ENCODE measurements at places on chromosomes 4 and X.

- DNase-seq = no peak
Measured at GRCh38 chrX:148867596-148867995, 367.2 kb downstream of the AFF2 start.

GRCh38 chr4:76339364-76339763, 32.8 kb downstream of the STBD1 start:
- no peak for DNase-seq

- no peak for DNase-seq
Measured at GRCh38 chrX:6748595-6748994, 213.7 kb upstream of the VCX3A start.

DNA sequence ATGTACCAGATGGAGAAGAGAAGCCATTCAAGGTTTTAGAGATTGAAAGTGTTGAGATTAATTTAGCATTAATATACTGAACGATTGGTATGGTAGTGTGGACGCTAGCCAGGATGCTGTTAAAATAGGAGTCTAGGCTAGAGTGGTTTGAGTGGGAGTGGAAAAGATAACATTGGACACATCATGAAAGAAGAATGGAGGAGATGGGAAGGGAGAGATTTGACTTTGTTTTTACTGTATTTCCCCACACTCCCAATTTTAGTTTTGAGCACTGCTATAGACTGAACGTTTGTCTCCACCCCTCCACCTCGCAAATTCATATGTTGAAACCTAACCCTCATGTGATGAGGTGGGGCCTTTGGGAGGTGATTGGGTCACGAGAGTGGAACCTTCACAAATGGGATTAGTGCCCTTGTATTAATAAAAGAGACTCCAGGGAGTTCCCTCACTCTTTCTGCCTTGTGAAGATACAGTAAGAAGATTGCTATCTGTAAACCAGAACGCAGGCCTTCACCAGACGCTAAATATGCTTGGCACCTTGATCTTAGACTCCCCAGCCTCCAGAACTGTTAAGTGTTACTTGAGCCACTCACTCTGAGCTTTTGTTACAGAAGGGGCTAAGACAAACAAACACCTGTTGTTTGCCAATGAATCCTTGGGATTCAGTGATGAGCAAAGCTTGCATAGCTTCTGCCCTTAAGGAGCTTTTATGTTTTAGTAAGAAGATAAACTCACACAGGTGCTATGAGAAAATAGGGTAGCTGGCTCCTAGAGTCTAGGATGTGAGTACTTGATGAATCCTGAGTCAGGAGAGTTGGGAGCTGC, 25.8 kb downstream of the USP9X start:
- DNase-seq = no peak

GRCh38 chr4:53705151-53705764, 114.0 kb upstream of the LNX1 start:
- no peak for DNase-seq

DNA sequence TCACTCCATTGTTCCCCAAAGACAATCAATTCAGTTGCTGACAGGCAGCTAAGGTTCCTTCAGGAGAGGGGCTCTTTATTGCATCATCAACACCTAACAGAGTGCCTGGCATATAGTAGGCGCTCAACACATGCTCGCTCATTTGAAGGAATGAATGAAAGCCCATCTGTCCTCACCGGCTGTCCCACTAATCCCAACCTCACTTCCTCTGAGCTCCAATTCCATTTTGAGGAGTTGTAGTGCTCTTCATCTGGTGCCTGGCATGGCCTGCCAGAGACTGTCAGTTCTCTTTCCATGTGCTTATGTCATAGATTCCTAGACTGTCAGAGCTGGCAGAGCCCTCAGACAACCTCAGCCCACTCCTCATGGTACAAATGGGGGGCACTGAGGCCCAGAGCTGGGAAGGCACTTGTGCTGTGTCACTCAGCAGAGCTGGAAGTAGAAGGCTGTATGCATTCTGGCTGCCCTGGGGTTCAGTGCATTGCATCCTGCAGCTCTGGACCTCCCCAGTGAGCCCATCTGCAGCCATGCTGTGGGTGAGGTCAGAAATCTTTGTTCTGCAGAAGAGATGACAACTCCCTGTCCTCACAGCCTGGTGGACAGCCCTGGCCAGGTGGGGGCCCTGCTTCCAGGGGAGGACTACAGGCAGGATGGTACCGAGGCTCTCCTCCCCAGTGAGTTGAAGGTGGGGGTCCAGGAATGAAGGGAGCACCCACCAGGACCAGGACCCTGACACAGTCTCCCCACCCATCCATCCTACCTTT, 134.9 kb upstream of the PJA1 start:
- DNase-seq = no peak

GRCh38 chr4:121973816-121974215, 22.0 kb upstream of the TRPC3 start:
- no peak for DNase-seq

- no peak for DNase-seq
Measured at GRCh38 chrX:134642386-134642785, 15.9 kb downstream of the PLAC1 start.

- no peak for DNase-seq
Measured at GRCh38 chrX:120264341-120264740, 13.7 kb downstream of the ZBTB33 start.

DNA sequence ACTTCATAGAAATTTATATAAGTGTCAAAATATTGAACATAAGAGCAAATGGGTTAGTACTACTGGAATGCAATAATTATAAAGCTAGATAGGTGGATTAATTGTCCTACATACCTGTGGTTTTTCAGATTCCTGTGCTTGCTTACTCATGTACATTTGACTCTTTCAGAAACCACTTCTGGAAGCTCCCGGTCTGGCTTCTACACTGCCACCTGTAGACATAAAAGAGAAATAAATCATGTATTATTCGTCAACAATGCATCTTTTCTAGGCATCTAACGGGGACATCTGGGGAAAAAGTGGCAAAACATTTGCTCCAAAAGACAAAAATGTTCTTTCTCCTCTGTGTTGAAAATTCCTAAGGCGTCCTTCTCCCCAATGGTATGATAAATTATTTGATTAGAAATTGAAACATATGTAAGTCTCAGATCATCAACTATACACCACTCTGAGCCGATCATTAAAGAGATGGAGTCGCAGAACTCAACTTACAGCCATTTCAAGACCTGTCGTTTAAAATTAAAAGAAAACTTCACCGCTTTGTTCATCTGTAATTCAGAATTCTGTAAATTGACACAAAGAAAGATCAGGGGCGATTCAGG, 648.7 kb upstream of the DIPK2B start:
- DNase-seq = no peak

- DNase-seq = no peak
Measured at GRCh38 chrX:136202889-136203288, 48.3 kb downstream of the MAP7D3 start.

DNA sequence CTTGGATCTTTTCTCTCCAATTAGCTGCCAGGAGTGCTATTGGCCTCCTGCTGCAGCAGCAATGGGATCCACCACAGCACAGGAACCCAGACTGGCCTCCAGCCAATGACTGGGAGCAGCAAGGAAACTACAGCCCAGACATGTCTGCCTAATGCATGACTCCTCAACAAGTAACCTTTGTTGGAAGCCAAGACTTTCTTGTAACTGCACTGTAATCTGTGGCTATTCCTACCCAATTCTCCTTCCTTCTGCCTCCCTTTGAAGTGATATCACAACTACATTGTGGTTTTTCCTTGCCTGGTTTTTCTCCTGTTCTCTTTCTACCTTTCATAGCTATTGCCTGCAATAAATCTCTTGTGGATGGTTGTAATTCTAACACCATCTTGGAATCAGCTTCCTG, 39.8 kb downstream of the SNCA start:
- DNase-seq = no peak

- DNase-seq = no peak
Measured at GRCh38 chrX:19344661-19345060, 934 bp downstream of the PDHA1 start.

DNA sequence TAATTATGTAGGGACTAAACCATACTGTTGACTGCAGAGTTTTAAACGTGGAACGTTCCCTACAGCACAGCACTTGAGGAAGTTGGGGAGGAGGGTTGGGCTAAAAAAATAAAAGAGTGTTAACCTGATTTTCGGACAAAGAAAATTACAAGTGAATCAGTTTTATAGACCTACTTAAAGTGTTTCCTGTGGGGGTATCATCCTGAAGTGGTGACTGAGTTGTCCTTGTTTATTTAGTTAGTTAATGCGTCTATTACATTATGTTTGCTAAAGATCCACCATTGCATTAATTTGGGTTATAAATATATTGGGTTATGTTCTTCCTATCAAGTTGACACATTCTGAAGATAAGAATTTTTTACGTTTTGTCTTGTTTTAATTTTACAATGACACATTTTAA, 14.7 kb downstream of the UNC5C start:
- no peak for DNase-seq

DNA sequence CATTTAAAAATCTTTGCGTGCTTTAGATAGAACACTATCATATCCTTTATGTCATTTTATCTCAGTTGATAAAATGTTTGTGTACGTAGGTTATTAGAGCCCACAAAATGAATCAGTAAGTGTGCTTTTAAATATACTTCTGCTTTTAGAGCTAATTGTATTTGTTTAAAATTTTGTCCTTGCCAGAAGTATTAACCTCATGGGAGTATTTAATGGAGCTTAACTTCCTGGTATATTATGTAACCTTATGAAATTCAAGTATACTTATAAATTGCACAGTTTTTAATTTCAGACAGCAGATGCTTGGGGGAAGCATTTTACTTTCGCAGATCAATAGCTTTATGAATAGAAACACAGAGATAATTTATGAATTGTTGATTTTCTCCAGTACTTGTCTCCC, 90.2 kb downstream of the DIPK2B start:
- no peak for DNase-seq

DNA sequence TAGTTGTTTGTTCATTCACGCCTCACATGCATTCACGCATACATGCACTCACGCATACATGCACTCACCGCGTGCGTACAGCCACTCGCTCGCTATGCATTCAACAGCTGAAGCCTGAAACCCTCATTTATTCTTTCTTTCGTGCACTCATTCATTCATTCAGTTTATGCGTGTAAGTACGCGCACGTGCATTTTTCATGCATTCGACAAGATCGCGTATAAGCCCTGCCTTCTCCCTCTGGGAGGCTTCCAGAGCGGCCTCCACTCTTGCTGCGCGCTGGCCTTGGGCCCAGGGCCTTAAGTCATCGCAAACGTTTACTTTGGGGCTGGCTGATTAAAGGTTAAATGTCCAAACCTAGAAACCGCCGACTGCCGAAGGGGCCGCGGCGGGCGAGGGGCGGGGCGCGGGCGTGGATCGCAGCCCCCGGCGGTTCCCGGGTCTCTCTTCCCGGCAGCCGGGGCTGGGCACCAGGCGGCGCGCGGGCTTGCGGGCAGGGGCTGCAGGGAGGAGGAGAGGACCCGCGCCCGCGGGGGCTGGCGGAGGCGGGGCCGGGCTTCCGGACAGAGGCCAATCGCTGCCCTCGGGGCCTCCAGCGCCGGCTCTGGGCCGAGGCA, at the start of gene GYG2:
TSS of gene GYG2 (plus strand) at position 587 of the 615 bp plus-strand sequence. CDS start 1,259 bp downstream, outside the sequence.
- no peak for DNase-seq

Measured in NCI-H1436 treated with DMSO at 0.1 percent for 48 hours (cell line).